ENCODE measurements at places on chromosomes 16 and 17.

- DNase-seq = peak; percentile 82
Observed at GRCh38 chr16:50326835-50327465, 41.8 kb downstream of the BRD7 start.

GRCh38 chr17:27511168-27511883 lies 55.1 kb downstream of the KSR1 start:
- DNase-seq = no peak

- no peak for DNase-seq
Observed at GRCh38 chr17:7755095-7755890, 37.7 kb downstream of the DNAH2 start.

GRCh38 chr17:40326014-40326831 lies 17.2 kb downstream of the RARA start:
- DNase-seq = peak; percentile 74

DNA sequence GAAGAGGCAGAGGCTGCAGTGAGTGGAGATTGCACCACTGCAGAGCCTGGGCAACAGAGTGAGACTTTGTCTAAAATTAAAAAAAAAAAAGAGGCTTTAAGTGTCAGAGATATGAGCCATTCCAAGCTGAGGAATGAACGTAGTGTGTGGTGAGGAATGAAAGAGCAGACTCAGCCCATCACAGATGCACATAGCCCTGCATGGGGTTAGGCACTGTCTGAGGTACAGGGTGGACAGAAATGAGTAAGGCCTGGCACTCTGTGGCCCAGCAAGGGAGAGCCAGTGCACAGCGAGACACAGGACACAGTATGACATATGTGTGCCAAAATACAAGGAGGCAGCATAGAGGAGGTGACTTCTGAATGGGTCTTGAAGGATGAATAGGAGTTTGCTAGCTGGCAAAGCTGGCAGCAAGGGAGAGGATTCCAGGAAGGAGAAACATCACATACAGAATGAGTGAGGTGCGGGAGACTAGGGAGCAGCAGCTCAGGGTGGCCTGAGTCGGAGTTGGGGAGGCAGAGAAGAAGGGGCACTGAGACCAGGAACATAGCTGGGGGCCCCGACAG lies 8.7 kb upstream of the ZNF469 start:
- DNase-seq = no peak

DNA sequence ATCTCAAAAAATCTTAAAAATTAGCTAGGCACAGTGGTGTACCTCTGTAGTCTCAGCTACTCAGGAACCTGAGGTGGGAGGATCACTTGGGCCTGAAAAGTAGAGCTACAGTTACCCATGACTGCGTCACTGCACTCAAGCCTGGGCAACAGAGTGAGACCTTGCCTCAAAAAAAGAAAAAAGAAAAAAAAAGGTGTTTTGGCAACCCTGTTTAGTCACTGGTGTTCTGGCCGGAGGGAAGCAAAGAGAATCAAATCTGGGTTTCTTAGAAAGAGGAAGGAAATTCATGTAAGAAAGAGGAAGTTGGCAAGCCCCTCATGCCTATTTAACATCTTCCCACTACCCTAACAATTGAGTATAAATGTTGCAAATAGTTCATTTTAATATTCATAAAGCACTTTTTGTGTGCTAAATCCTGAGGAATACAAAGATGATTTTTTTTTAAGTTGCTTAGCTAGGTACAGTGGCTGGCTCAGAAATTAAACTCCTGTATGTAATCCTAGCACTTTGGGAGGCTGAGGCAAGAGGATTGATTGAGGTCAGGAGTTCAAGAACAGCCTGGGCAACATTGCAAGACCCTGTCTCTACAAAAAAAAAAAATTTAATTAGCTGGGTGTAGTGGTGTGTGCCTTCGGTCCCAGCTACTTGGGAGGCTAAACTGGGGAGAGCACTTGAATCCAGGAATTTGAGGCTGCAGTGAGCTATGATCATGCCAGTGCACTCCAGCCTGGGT lies 6.5 kb upstream of the USP32 start:
- DNase-seq = no peak

DNA sequence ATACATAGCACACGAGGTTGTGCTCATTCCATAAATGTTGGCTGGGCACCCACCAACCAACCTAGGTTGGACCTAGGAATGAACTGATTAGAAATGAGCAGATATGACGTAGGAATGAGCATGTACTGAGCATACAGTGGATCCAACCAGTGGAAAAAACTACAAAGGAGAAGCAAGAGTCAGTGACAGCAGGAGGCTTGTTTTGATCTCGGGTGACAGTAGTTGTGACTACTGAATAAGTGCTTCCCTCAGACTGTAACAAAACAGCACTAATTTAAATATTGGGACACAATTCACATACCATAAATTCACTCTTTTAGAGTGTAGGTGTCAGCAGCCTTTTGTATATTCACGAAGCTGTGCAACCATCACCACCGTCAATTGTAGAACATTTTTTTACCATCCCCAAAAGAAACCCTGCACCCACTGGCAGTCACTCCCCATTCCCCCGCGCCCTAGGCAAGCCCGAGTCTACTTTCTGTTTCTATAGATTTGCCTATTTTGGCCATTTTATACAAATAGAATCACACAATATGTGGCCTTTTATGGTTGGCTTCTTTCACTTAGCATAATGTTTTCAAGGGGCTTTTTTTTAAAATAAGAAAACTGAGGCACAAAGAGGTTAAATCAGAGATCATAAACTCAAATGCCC lies 7.0 kb downstream of the VAC14 start:
- DNase-seq = no peak

- peak; percentile 72 for DNase-seq
Observed at GRCh38 chr17:32341141-32341856, 674 bp downstream of the C17orf75 start.

GRCh38 chr17:77127735-77128361 lies 12.9 kb upstream of the SEC14L1 start:
- peak; percentile 88 for DNase-seq

DNA sequence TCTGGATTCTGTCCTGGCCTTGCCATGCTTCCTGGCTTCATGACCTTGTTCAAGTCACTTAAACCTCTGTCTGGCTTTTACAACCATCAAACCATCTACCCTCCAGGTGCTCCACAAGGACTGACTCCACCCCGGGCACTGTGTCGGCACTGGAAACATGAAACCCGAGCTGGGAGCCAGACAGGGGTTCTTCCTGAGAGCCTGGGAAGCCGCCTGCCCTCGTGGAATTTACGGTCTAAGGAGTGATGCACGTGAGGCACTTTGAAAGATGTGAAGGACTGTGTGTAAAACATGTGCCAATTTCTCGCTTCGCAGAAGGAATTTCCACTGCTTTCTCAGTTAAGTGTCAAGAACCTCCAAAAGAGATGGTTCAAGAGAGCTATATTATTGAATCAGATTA lies 11.6 kb downstream of the CDK5R1 start:
- no peak for DNase-seq

DNA sequence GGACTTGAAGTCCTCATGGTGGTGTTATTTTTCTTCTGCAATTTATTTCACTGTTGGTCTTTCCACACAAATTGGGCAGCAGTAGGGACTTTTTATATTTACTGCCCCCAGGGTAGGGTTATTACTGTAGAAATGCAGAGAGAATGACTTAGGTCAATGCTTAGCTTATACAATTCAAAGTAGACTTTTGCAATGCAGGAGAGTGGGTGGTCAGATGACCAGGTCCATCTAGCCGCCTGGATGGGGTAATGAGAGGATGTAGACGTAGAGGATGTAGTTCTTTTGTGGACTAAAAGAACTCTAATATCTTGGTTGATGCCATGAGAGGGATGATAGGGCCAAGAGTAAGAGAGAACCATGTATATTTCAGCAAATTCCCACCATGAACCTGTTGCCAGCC lies 2.7 kb upstream of the KRTAP17-1 start:
- no peak for DNase-seq

GRCh38 chr17:34769049-34769448 lies 189.7 kb downstream of the TMEM132E start:
- DNase-seq = no peak

- DNase-seq = no peak
Observed at GRCh38 chr16:28167730-28168129, 44.0 kb downstream of the XPO6 start.

- DNase-seq = no peak
Observed at GRCh38 chr17:16478649-16479048, 13.3 kb downstream of the LRRC75A start.

DNA sequence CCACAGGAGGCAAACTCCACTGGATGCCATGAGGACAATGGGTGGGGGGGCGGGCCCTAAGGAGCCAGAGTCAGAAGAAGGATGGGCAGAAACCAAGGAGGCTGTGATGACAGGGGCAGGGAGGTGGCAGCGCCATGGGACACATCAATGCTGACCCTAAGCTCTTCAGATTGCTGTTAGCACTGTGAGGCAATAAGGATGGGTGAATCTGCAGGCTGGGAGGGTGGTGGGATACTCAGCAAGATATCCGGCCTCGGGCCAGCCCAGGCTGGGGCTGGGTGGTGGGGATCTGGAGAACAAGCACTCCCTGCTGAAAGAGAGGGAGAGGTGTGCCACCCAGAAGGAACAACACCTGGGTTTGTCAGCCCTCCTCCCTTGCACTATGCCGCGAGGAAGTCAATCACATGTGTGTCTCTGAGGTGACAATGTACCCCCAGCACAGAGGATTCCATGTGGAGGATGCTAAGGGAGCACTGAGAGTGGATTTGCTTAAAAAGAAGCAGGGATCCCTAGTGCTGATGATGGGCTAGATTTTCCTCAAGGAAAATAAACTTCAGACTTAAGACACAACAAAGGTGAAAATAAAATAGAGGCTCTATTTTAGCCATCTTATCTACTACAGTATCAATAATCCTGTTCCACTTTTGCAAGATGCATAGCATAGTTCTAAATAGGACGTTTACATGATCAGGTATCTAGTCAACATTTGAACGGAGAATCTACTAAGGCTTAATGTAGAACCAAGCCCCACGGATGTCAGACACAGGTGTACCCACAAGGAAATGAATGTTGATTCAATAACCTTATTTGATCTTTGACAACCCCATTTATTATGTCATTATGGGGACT lies 22.6 kb downstream of the SMPD3 start:
- DNase-seq = no peak

DNA sequence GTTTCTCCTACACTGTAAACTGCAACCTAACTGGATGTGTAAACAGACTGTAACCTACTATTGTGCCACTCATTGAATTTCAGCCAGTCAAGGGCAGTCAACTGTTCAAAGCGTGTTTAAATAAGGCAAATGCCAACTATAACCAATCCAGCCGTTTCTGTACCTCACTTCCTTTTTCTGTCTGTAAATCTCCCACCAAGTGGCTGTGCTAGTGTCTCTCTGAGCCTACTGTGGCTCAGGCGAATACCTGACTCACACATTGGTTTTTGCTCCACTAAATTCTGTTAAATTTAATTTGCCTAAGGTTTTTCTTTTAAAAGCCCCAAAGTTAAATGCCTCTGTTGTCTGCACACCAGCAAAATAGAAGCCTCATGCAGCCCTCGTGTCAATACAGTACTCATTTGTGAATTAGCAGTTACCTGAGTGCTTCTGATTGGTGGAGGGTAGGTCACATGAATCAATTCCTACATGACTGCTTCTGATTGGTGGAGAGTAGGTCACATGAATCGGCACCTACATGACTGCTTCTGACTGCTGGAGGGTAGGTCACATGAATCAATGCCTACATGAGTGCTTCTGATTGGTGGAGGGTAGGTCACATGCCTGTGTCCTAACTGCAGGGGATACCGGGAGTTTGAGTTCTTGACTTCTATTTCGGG lies 31.1 kb upstream of the CCR7 start:
- no peak for DNase-seq

- no peak for DNase-seq
Observed at GRCh38 chr16:4179763-4180260, 62.1 kb downstream of the SRL start.

- no peak for DNase-seq
Observed at GRCh38 chr16:55588799-55589198, 22.3 kb downstream of the CAPNS2 start.

GRCh38 chr16:13923703-13924298 lies 3.8 kb downstream of the ERCC4 start:
- no peak for DNase-seq
